ENCODE measurements at places on chromosomes 13 and 19. TPM values are rescaled to one million over a fixed set of nuclear protein-coding genes. Genes with fewer than 3 reads are reported as not detected.

DNA sequence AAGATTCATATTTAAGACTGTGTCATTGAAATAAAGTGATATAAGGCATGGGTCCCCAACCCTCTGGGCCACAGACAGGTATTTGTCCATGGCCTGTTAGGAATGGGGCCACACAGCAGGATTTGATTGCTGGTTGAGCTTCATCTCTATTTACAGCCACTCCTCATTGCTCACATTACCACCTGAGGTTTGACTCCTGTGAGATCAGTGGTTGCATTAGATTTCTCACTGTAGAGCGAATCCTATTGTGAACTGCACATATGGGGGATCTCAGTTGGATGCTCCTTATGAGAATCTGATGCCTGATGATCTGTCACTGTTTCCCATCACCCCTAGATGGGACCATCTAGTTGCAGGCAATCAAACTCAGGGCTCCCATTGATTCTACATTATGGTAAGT, 132.1 kb downstream of the PCDH17 start:
- no peak for DNase-seq

- DNase-seq: no peak
Measured at GRCh38 chr19:5695649-5696195, 5.6 kb downstream of the RPL36 start.

DNA sequence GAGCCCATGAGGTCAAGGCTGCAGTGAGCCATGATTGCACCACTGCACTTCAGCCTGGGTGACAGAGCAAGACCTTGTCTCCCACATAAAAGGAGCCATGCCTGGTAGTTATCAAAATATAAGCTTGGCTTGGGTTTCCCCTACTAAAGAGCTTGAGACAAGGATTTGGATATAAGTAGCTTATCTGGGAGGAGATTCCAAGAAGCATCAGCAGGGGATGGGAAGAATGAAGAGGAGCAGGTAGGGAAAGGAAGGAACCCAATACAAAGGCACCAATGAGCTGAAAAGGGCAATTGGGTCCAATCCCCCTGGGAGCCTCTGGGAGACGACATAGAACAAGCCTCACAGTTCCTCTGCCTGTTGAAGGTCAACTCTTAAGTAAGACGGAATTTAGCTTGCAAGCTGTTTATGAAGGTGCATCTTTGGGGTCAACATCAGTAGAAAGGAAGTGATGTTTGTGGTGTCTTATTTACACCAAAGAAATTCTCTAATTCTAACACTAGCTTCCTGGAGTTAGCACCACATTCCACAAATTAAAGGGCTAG, 7.4 kb upstream of the CLEC4G start:
- DNase-seq: no peak

- DNase-seq: no peak
Measured at GRCh38 chr13:25816239-25816638, 235.6 kb downstream of the SHISA2 start.

DNA sequence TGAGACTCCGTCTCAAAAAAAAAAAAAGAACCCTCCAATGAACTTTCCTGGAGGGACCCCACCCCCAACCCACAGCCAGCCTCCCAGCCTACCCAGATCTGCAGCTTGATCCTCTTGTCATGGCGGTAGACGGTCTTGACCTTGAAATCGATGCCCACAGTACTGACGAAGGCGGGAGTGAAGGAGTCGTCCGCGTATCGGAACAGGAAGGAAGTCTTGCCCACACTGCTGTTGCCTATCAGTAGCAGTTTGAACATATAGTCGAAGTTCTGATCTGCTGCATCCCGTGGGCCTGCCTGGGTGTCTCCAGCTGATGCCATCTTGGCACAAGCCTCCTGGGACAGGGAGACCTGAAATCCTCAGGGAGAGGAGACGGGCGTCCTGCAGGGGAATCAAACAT, 2.4 kb downstream of the RAB3D start:
- DNase-seq: no peak

- no peak for DNase-seq
Measured at GRCh38 chr13:64130600-64130999, 2715.0 kb upstream of the PCDH20 start.

GRCh38 chr13:113553511-113554332, 30.8 kb upstream of the TFDP1 start:
- no peak for DNase-seq

GRCh38 chr13:44110091-44110621, 230.5 kb downstream of the LACC1 start:
- DNase-seq: peak; percentile 19

GRCh38 chr19:55257461-55258420, 1.1 kb downstream of the PPP6R1 start:
- DNase-seq: no peak

DNA sequence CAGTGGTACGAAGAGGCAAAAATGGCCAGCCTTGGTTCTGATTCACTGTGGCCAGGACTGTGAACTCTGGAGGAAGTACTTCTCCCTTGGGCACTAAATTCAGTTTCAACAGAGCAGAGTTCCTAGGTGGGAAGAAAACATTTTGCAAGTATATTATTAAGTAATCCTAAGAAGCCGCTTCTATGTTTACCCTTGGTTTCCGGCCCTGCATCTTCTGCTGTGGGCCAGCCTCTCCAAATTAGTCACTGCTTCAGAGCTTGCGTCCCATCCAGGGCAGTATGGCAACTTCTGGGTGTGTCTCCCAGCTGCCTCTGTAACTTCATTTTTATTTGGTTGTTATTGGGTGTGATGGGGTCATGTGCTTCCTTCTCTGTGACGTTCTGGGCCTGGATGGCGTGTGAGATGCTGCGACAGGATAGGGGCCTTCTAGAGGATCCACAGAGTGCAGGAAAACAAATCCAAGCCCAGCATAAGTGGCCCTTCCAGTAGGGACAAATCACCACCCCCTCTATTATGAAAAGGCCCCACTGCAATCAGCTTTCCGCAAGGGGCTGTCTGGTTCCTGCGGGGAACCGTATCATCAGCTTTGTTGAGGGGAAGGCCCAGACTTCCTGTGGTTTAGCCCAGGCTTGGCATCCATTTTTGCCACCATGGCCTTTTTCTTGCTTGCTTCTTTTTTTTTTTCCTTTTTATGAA, 55.1 kb upstream of the C1QTNF9 start:
- DNase-seq: no peak

- no peak for DNase-seq
Measured at GRCh38 chr19:41016488-41017071, 25.5 kb downstream of the CYP2B6 start.

DNA sequence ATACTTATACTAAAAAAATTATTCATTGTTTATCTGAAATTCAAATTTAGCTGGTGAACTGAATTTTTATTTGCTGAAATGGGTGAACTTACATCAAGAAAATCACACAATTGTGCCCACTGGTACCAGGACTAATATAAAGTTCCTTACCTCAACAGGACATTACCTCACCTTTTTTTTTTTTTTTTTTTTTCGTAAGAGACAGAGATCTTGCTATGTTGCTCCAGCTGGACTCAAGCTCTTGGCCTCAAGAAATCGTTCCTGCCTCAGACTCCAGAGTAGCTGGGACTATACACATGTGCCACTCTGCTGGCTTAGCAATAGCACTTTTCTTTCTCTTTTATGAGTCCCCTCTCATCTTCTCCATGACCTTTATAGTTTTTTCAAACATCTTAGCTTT, 22.5 kb upstream of the NDFIP2 start:
- no peak for DNase-seq

DNA sequence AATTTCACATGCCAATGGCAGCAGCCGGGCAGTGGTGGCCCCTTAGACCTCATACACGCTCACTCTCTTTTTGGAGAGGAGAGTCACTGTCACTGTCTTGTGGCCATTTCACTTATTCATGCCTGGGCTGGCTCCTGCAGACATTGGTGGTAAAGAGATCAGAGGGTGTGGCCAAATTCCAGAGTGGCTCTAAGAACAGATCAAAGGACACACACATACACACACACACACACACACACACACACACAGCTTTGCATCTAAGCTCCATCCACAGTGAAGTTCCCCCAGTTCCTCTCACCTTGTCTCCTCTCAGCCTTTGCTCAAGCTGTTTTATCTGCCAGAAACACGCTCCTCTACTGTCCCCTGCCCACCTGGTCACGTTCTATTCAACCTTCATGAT, 46.5 kb upstream of the KPNA3 start:
- DNase-seq: no peak

GRCh38 chr19:1131718-1132551, 28.1 kb downstream of the GPX4 start:
- DNase-seq: no peak

OR7A5 gene
- not detected for total RNA-seq

A1BG gene
- total RNA-seq: 899 TPM

COX6B2 gene
- not detected for total RNA-seq

POLR2I gene
- 30.6 TPM for total RNA-seq

KLK4 gene
- not detected for total RNA-seq

GNG8 gene
- total RNA-seq: not detected

FFAR3 gene
- total RNA-seq: not detected

IFNL1 gene
- not detected for total RNA-seq

PABPC3 gene
- total RNA-seq: 0.11 TPM

TCF3 gene
- total RNA-seq: 19.7 TPM

ZNF560 gene
- total RNA-seq: not detected

SMIM44 gene
- total RNA-seq: not detected

Measured in right lobe of liver (tissue), 6 donors.